ENCODE measurements at places on chromosomes 11 and 22.

- no peak for DNase-seq
Measured at GRCh38 chr11:2791521-2792380, 92.0 kb upstream of the KCNQ1OT1 start.

GRCh38 chr11:18310800-18311340 is 11.1 kb downstream of the HPS5 start:
- DNase-seq, result no peak

GRCh38 chr11:9607511-9607899 is 34.0 kb downstream of the WEE1 start:
- no peak for DNase-seq

DNA sequence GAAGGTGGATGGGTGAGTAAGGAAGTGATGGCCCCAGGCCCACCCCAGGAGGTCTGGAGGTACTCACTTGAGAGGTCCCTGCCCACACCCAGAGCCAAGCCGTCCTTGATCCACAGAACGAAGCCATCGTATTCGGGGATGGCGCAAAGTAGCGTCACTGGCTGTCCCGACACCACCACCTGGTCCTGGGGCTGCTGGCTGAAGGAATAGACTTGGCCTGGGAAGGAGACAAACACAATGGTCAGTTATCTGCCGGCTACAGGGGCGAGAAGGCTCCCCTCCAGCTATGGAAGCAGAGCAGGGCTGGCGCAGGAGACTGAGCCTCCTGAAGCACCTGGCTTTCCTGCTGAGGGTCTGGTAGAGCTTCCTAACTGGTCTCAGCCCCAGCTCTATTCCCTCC is 171.0 kb downstream of the ST3GAL4 start:
- no peak for DNase-seq

GRCh38 chr11:61297746-61298145 is 2.6 kb upstream of the VWCE start:
- DNase-seq, result peak; percentile 58

- DNase-seq, result no peak
Measured at GRCh38 chr11:66543263-66544107, 2.4 kb downstream of the ZDHHC24 start.

GRCh38 chr11:57399972-57400578 is 9.6 kb upstream of the PRG2 start:
- DNase-seq, result no peak

DNA sequence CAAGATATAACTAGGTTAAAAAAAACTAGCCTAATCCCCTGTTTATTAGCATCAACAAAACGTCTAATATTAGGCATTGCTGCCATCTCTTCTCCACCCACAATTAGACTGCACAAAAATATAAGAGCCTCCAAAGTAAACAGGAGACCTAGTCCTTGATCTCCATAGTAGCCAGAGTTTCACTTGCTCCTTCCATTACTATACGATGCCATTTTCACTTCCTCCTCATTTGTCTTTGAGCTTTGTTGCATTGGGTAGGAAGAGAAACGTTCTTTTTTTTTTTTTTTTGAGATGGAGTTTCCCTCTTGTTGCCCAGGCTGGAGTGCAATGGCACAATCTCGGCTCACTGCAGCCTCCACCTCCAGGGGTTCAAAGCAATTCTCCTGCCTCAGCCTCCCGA is 42.3 kb upstream of the RDX start:
- DNase-seq, result no peak

GRCh38 chr22:17607891-17608521 is 20.5 kb downstream of the ATP6V1E1 start:
- no peak for DNase-seq

DNA sequence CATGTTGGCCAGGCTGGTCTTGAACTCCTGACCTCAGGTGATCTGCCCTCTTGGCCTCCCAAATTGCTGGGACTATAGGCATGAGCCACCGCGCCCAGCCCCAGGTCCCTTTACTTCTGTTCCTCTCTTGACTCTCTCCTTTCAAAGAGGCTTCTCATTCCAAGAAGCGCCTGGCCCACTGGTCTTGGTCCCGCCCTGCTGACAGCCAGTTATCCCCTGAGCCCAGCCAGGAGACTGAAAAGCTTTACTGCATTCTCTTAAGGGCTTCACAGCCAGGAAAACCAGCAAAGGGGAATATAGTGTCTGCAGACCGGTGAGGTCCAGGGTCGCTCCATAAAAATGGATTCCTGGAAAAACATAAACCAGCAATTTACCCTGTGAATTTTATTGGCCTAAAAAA is 68.3 kb downstream of the NFAM1 start:
- no peak for DNase-seq

- no peak for DNase-seq
Measured at GRCh38 chr11:11406652-11407051, 53.6 kb upstream of the CSNK2A3 start.

DNA sequence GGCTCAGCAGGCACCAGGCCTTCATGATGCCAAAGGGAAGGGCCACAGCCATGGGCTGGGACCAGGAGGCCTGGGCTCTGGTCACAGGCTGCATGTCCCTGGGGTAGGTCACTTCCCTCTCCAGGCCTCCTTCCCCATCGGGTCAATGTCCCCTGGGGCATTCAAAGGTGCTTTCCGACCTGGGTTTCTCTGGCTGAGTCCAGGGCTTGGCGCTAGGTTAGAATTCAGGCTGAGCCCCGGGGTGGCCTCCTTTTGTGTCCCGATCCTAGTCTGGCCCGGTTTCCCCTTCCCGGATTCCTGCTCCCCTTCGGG is 12.2 kb downstream of the MAFF start:
- no peak for DNase-seq

DNA sequence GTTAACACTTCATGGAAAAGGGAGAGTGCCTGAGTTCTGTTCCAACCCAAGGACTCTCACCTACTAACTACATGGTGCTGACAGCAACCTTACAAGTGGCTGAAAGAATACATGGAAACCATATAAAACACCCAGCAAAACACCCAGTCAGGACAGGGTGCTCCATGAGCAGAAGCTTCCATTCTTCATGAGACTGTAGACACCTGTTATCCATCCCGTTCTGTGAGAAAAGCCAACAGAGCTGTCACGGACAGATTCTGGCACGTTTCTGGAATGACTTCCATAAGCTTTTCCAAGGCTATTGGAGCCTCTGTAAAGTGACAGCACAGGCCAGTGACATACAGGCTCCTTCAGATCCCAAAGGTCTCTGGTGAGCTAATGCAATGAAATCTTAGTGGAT is 23.2 kb downstream of the PRR14L start:
- no peak for DNase-seq

- DNase-seq, result peak; percentile 72
Measured at GRCh38 chr11:110425751-110426545, 3.8 kb upstream of the FDX1 start.

DNA sequence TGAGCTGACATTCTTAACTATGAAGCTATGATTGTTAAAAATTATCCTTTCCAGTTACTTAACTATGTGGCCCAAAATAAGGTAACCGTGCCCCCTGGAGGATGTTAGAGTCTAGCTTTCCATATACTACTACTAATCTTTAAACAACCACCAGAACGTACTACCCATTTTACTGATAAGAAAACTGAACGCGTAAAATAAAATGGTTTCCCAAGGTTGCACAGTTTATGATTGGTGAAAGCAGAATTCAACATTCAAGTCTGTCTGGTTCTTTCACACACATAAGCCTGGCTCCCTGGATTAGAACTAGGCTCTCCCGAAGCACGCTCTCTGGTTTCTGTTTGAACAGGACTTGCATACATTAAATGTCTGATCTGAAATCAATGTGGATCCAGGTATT is 437.8 kb upstream of the CCDC90B start:
- peak; percentile 53 for DNase-seq

GRCh38 chr11:21650961-21651360 is 541.9 kb upstream of the ANO5 start:
- DNase-seq, result no peak

GRCh38 chr22:49855251-49855911 is 1.7 kb downstream of the ZBED4 start:
- no peak for DNase-seq

GRCh38 chr11:68810164-68810563 is 31.6 kb downstream of the CPT1A start:
- no peak for DNase-seq

GRCh38 chr11:76629853-76630599 is 40.5 kb downstream of the LRRC32 start:
- peak; percentile 15 for DNase-seq

DNA sequence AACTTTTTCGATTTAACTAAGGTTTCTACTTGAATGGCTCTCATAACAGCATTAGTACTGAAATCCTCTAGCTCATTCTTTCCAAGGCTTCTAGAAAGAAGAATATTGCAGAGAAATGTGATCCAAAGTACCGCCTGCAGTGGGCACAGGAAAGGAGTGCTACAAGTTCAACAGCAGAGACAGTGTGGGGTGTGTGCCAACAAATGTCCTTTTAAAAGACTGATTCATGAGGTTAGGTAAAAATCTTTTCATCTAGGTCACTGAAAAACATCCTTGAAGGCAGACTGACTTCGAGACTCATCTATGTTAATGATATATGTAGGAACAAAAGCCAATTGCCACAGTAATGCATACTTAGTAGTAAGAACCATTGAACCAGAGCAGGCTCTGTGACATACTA is 349.1 kb upstream of the PITPNB start:
- no peak for DNase-seq

DNA sequence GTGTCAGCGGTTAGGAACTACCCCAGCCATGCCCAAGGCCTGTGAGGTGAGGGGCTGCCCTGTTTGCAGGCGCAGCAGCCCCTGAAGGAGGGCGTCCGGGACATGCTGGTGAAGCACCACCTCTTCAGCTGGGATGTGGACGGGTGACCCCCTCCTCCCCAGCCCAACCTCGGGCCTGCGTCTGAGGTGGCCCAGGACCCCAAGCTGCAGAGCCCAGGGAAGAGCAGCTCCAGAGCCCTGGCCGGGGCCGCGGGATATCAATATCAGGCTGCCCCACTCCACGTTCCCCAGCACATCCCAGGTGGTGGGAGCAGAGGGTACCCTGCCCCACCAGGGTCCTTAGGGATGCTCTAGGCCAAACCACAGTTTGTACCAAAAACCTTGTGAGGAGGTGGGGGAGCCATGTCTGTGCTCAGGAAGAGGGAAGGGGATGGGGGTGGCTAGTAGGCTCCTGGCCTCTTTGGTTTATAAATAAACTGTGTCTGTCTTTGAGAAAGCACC is 39.3 kb downstream of the SGSM3 start:
- no peak for DNase-seq

DNA sequence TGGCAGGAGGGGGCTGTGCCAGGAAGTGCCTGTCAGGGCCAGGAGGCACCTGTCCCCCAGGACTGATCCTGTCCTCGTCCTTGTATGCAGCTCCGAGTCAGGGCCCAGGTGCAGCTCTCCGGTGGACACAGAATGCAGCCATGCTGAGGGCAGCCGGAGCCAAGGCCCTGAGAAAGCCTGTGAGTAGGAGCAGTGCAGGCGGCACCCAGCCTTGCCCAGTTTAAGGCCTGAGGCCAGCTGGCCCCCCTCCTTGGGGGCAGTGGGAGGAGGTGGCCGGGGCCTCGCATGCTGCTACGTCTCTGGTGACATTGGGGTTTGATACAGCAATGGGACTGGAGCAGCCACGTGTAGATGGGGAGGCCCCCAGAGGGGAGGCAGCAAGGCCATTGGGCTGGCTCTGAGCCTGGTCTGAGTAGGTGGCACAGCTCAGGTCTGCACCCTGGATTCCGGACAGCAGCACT is 34.9 kb downstream of the SBF1 start:
- no peak for DNase-seq

- DNase-seq, result no peak
Measured at GRCh38 chr11:69537126-69537525, 55.7 kb downstream of the LINC01488 start.

DNA sequence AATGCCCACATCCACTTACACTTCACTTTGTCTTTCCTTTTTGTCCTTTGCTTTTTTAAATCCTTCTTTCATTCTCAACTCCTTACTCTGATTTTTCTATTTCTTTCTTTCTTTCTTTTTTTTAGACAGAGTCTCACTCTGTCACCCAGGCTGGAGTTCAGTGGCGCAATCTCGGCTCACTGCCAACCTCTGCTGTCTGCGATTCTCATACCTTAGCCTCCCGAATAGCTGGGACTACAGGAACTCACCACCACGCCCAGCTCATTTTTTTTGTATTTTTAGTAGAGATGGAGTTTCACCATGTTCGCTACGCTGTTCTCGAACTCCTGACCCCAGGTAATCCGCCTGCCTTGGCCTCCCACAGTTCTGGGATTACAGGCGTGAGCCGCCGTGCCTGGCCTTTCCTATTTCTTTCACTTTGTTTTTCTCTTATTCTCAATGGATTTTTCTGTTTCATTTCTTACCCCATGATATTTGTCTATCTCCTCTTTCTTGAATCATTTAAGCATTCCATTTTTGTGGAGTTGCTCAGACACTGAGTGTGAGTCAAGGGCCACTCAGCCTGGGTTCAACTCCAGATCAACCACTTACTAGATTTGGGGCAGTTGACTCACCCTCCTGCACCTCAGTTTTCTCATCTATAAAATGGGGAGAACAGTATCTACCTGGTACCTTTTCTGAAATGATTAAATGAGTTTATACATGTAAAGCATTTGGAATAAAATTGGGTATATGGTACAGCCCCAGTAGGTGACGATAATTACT is 7.6 kb downstream of the KCNJ5 start:
- no peak for DNase-seq

DNA sequence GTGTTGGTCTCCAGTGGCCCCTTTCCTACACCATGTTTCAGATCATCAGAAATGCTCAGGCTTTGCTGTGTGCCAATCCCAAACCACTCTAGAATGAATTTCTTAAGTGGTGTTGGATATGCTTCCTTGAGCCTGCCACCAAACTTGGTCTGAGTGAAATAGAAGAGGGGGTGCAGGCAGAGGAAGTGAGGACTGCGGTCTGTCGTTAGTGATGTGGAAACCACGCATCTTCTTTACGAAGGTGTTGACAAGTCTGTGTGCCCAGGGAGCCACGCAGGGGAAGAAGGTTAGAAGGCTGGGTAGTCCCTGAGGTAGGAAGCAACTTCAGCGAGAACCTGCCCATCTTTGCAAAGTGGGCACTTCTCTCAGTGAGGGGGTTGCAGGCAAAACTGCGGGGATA is 187.4 kb upstream of the NAV2 start:
- no peak for DNase-seq

- DNase-seq, result no peak
Measured at GRCh38 chr11:131712897-131713296, 342.5 kb downstream of the NTM start.

DNA sequence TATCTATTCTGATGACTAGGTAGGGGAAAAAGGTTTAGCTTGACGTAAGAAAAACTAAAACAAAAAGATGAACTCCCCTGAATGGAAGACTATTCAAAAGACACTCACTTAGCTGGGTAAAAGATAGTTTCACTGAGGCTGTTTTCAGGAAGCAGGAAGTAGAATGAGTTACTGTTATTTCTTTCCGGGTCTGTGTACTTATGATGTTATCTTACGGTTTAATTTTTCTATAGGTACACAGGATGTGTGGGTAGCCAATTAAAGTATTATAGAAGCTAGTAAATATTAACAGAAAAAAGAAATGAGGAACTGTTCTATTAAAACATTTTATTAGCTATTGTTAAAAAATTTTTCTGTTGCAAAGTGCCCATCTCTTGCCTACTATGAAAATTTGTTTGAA is 45.8 kb upstream of the MMP7 start:
- no peak for DNase-seq
